ENCODE measurements at places on chromosomes 3 and 15.

- DNase-seq: no peak
Measured at GRCh38 chr3:68963891-68964290, 31.5 kb upstream of the TAFA4 start.

- DNase-seq: no peak
Measured at GRCh38 chr3:135706758-135707375, 258.7 kb upstream of the PPP2R3A start.

DNA sequence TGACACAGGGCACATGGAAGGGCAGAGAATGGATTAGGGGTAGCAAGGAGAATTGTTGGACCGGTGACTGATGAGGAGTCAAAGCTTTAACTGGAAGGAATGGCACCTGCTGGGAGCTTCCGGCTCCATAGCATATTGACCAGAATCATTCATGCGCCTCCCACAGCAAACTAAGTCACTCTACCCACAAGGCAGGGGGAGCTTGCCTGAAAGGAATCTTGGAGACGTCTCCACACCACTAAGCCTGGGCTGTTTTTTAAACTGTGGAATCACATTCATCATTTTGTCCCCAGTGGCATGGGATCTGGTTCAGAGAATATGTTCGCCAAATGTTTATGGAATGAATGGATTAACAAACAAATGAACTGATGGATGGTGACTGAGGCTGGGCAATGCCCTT is 57.0 kb upstream of the ITGA11 start:
- DNase-seq: no peak

DNA sequence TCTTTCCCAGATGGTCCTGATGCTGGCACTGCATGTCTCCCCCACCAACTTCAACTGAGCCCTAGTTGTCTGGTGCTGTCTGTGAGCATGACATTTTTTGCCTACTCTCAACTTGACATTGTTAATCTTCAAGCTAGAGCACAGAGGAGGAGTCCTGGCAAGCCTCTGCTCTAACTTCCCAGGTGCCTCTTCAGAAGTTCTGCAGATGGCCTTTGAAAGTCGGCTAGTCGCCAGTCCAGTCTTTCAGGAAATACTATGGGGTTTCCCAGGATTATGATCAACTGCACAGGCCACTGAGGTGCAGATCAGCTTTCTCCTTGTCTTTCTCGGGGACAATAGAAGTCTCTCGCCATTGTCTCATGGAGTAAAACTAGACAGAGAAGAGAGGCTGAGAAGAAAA is 86.7 kb downstream of the ST8SIA2 start:
- no peak for DNase-seq

DNA sequence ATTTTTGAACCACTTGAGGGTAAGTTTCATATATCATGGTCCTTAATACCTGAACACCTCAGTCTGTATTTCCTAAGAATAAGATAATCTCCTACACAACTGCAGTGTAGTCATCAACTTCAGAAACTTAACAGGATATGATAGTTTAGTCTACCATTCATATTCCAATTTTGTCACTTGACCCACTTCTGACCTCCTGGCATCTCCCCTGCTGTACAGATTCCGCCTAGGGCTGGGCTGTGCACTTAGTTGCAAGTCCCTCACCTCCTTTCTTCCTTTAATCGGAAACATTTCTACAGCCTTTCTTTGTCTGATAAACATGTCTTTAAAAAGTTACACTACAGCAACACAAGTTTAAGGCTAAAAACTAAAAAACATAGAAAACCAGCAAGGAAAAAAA is 218.4 kb upstream of the SLCO3A1 start:
- DNase-seq: no peak

GRCh38 chr3:98172621-98173020 is 6.1 kb downstream of the OR5H15 start:
- DNase-seq: peak; percentile 10

DNA sequence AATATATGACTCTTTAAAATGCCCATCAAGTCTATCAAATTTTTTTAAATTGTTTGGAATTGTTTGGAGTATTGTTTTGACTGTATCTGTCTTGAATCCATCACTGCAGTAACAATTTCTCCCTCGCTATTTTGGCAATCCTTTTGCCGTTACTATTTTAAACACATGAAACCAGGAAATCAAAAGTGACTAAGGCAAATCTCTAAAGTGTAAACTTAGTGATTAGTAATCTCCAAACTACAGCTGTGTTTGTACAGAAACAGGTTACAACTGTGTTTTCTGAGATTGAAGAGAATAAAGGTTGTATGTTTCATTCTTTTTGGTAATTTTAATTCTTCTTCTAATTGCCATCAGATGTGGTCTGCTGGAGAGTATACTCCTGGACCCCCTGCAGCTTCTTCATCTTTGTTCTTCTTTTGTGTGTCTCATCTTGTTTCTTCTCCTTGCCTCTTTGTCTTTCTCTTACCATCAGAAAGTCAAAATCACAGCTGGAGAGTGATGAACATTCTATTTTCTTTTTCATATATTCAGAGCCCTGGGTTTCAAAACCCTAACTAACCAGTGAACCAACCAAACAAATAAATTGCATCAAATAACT is 465.4 kb downstream of the RBMS3 start:
- DNase-seq: no peak

DNA sequence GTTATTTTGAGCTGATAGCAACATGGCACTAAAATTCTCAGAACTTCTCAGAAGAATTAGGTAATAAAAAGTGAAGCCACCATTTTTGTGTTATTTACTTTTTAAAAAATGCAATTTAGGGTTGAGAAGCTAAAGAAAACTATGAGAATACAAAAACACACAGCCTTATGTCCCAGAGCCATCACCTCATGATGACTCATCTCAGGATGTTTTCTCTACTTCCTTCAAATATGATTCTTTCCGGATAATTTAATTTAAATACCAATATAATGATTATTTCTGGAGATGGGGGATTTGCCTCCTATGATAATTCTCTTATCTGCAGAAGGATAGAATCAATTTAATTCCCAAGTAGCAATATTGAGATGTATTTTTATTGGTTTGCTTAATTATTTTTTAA is 105.6 kb upstream of the BFSP2 start:
- no peak for DNase-seq

- DNase-seq: no peak
Measured at GRCh38 chr3:45870099-45870498, 16.2 kb upstream of the CCR9 start.

DNA sequence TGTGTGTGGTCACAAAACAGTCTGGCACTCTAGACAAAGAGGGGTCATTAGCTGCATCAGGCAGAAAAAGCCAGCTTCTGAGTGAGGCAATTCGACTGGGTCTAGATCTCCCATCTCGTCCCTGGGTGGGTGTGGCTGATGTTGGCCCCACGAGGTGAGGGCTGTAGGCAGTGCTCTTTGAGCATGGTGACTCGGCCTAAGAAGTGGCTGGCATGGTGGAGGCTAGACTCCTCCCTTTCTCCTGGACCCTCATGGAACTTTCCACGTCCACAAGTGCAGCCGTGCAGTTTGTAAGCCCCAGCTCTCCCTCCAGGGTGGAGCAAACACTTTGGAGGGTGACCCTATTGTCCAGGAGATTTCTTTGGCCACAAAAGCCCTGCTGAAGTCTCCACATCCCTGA is 134.1 kb downstream of the OPA1 start:
- DNase-seq: no peak

GRCh38 chr3:58215317-58216025 is 4.7 kb upstream of the DNASE1L3 start:
- no peak for DNase-seq

- DNase-seq: no peak
Measured at GRCh38 chr3:16768014-16768413, 116.7 kb upstream of the PLCL2 start.

GRCh38 chr3:50442945-50443579 is 60.4 kb downstream of the CACNA2D2 start:
- peak; percentile 89 for DNase-seq

DNA sequence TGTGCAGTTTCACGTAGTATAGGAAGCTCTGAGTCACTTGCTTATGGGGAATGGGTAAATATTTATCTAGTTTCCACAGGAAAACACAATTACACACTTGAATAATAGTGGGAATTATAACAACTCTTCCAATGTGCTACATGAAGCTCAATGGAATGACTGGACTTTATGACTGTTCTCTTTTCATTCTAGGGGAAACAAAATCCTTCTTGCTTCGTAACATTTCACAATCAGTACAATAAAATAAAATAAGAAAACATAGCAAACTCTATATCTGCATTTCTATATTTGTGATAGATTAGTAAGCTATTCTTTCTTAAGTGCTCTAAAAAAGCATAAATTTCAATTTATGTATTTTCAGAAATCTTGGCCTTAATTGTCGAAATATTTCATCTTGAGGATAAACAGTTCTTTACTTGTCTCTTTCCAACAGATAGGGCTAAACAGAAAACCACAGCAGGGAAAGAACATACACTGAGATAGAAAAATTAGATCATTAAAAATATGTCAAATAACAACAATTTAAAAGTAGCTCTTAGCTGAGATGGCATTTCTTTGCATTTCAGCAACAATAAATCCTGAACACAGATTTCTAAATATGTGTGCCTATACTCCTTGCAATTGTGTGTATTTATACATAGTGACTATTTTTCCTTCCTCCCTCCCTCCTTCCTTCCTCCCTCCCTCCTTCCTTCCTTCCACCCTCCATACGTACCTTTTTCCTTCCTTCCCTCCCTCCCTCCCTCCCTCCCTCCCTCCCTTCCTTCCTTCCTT is 395.5 kb upstream of the KCNMB2 start:
- no peak for DNase-seq

- DNase-seq: no peak
Measured at GRCh38 chr3:140294058-140294457, 359.1 kb downstream of the CLSTN2 start.

DNA sequence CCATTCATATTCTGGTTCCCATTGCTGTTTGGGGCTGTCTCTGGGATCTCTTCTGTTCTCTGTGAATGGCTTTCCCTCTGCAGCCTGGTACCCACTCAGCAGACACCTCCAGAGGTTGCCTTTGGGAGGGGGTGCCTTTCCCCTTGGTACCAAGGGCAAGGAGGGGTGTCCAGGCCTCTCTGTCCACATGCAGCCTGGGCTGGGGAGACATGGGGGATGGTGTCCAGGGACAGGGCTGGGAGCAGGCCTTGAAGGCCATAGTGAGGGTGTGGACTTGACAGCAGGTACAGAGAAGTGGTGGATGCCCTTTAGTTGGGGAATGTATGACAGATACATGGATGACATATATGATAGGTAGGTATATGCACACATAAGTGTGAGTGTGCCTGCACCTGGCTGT is 83.7 kb downstream of the PLXNA1 start:
- DNase-seq: no peak

DNA sequence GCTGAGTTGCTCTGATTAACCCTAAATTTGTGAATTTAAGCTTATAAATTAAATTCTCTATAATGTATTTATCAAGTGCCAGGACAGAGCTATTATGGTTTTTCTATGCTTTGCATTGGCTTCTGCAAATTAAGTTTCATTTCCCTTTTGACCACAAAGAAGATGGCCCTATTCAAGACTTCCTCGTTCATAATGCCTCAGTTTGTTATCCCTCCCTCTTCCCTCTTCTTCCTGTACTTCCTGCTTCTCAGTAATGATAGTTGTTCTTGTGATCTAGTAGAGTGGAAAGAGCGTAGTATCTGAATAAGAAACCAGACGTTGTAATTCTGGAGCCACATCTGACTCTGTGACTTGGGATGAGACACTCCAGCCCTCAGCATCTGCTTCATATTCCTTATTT is 118.7 kb downstream of the CACNA1D start:
- DNase-seq: no peak

GRCh38 chr15:93614386-93615104 is 525.5 kb upstream of the RGMA start:
- no peak for DNase-seq

DNA sequence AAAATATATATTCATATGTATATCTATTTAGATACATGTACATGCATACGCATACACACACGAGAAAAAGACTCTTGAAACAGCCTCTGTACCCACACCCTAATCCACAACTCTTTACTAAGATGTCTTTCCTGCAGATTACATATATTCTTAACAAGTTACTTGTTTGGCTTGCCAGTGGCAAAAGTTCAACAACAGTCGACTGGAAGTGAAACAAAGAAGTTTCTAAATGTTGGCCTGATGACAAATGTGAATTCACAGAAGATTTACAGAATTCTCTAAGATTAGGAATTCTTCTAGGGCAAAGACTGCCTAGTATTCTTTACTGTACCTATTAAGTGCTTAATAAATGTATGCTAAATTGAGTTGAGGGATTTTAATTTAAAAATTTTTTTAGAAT is 116.8 kb downstream of the CDIN1 start:
- no peak for DNase-seq

GRCh38 chr3:14877469-14877868 is 58.7 kb downstream of the FGD5 start:
- no peak for DNase-seq

- DNase-seq: no peak
Measured at GRCh38 chr3:114481113-114481512, 187.3 kb downstream of the TIGIT start.

GRCh38 chr3:104673981-104674380 is 692.7 kb upstream of the ALCAM start:
- no peak for DNase-seq

- peak; percentile 9 for DNase-seq
Measured at GRCh38 chr3:632571-633170, 436.1 kb downstream of the CHL1 start.

GRCh38 chr3:4426261-4426781 is 40.7 kb downstream of the SUMF1 start:
- DNase-seq: no peak

DNA sequence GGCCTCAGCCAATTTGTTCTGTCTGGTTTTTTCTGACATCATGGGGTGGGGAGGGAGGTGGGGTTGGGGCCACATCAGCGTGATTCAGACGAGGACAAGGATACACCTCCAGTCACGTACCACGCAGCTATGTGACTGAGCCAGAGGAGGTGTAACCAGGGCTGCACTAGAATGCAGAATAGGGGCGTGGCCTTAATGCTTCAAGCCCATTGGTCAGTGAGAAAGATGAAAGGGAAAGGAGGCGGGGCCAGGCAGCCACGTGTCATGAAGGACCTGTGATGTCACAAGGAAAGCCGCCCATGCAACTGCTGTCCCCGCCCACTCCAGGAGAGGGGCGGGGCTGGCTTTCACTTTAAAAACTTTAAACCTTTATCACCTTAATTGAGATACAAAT is at the start of gene GOLGA6L2:
Gene GOLGA6L2, minus strand, starts transcription at position 137 of the 394 bp plus-strand sequence. Its CDS starts 62 bp downstream, at position 75.
- no peak for DNase-seq

GRCh38 chr3:130700541-130700940 is 46.1 kb downstream of the PIK3R4 start:
- DNase-seq: no peak
